Activated effector memory CD4-positive, alpha-beta T cell treated with Interleukin-2 at 50 U/mL for 16 hours (primary cell): ENCODE measurements at places on chromosomes 5 and 9.

- no peak for DNase-seq
Measured at GRCh38 chr9:21252721-21253547, 13.1 kb upstream of the IFNA14 start.

DNA sequence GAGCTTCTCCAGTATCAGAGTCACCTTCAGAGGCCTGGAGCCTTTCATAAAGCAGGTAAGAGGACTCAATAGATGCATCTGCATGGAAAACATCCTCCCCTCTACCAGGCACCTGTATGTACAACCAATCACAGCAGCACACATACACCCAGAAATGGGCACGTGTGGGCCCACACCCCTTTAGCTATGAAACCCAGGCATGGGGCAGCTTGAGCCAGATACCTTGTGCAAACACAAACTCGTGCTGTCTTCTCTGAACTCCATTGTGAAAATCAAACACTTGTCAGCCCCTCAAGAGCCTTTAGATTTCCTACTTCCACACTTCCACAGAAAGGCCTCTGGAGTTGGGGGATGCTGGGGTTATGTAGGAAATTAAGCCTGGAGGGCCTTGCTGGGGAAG lies 1.1 kb upstream of the CSF2 start:
- DNase-seq = no peak

GRCh38 chr9:15837079-15837679 lies 284.3 kb downstream of the CCDC171 start:
- no peak for DNase-seq

DNA sequence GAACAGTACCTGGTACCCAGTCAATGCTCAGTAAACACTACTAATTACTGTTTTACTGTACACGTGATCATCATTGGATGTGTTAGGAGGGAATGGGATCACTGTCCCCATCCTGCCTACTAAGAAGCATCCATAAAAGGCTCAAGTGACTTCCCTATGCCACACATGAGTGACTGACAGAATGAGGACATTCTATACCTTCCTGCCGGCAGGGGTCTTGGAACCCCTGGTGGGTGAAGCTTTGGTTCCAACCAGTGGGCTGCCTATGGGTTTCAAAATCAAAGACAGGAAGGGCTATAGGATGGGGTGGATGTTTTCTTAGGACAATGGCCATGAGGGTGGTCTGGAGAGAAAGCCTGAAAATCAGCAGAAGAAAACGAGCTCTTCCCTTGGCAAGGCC lies 209.6 kb upstream of the PANK3 start:
- no peak for DNase-seq

- no peak for DNase-seq
Measured at GRCh38 chr5:124706729-124707361, 39.6 kb downstream of the ZNF608 start.

- no peak for DNase-seq
Measured at GRCh38 chr5:60811105-60811504, 33.0 kb downstream of the ELOVL7 start.

DNA sequence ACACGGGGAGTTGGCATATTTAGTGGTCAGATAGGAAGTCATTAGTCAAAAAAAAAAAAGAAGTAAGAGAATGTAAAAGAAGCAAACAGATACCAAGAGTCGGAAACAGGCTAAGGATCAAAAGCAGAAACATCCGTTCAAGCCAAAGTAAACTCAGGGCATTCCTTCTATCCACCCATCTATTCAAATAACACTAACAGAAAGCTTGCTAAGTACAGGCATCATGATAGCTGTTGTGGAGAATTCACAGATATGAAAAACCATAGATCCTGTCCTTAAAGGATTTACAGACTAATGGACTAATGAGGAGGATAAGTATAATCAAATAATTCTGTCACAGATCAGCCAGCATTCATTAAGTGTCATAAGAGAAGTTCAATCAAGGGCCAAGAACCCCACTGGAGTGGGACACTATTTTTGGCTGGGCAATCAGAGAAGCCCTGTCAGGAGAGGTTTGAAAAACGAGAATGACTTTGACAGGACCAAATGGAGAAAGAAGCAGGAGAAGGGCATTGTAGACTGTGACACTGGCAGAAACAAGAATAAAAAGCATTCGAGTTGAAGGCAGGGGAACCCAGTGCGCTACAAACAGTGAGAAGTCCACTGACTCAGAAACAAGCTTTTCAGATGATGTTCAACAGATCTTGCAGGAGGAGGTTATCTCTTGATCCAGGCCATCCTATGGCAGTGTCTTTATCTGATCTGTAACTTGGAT lies 154.2 kb upstream of the TSLP start:
- no peak for DNase-seq

DNA sequence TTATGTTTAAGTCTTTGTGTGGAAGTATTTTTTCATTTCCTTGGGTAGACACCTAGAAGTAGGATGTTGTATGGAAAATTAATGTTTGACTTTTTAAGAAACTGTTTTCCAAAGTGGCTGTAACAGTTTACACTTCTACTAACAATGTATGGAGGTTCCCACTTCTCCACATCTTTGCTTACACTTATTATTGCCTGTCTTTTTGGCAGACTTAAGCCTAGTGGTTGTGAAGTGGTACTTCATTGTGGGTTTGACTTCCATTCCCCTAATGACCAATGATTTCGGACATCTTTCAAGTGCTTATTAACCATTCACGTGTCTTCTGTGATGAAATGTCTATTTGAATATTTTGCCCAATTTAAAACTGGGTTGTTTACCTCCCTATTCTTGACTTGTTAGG lies 91.5 kb upstream of the CDKN2B start:
- DNase-seq = no peak

DNA sequence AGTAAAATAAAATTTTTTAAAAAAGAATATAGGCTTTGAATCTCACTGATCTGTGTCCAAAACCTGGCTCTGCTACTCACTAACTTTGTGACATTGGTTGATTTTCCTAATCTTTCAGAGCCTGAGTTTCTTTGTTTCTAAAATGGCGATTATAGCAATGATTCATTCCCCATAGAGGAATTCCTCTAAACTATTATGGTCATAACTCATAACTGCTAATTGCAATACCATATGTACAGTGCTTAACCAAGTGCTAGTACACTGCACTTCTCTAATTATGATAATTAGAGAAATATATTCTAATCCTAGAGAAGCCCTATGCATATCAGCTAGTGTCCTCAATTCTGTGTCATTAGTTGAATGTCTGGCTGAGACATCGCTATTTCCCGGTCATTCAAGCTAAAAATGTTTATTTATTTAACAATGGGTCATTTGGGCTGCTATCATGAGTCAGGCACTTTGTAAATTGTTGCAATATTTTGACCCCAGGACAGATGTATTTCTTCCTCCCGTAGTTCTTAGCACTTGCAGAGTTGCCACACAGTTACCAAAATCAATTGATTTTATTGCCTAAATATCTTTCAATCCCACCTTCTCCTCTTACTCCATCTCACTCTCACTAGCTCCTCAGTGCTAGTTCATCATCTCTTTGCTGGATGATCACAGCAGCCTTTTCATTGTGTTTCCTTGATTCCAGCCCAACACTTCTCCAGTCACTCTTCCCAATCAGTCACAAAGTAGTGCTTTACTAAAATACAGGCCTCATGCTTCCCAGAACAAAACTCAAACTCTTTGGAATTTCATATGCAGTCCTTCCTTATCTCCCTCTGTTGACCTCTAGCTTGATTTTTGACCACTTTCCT lies 200.9 kb upstream of the PAPPA start:
- no peak for DNase-seq

- DNase-seq = no peak
Measured at GRCh38 chr5:125198270-125198974, 452.0 kb upstream of the ZNF608 start.

- no peak for DNase-seq
Measured at GRCh38 chr5:136594416-136594815, 229.1 kb upstream of the TRPC7 start.

GRCh38 chr5:53418826-53419658 lies 61.4 kb upstream of the FST start:
- DNase-seq = no peak

DNA sequence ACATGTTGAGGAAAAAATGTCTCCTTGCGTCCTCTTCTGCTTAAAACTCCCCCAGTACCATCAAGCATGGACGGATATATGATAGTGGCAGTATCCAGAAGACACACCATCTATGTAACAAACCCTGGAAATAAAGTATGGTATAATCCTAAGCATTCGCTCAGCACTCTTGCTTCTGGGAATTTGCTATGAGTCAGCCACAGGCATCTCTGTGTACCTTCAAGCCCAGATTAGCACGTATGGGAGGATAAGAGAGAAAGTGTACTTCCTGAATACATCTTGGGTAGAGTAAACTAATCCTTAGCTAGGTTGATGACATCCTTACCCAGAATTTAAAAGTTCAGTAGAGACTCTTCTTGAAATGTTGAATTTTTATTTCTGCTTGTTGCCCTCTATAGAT lies 71.2 kb downstream of the GHR start:
- no peak for DNase-seq

- no peak for DNase-seq
Measured at GRCh38 chr9:78630966-78631365, 334.0 kb downstream of the PSAT1 start.

DNA sequence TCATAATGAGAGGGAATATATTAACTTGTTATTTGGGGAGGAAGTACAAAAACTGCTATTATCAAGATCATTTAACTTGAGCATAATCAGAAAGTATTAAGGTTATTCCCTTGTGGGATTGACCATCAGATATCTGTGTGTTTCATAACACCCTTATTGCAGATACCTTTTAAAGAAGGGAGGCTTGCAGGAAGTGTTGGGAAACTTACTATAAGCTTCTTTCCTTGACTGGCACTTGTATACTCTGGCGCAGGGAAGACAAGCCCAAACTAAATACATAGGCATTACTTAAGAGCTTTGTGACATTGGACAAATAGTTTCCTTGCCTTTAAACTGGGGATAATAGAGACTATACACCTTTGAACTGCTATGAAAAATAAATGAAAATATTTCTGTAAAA lies 50.9 kb downstream of the PIK3R1 start:
- DNase-seq = no peak

DNA sequence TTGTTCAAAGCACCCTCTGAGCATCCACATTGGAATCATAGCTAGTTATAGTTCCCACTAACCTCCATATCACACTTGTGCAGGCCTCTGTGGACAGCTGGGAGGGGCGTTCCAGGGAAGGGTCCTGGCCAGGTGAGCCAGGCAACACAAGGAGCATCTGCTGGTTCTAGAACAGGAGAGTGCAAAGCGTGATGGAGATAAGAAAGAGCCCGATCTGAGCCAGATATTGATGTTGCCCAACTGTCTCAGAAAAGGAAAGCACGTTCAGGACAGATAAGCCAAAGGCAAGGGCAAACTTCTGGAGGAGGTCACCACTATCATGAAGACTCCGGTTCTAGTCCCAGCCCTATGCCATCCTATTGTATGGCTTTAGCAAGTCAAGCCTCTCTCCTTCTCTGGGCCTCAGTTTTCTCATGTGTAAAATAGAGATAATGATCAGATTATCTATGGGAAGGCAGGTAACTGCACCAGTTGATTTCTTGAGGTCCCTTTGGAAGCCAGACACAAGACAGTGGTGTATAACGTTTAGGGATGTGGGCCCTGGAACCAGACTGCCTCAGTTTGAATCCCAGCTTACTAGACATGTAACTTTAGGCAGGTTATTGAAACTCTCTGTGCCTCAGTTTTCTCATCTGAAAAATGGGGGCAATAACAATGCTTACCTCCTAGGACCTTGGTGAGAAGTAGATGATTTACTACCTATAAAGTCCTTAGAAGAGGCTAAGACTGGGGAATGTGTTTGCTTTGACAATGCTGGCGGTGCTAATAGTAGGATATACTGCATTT lies 19.8 kb downstream of the GABBR2 start:
- no peak for DNase-seq

GRCh38 chr5:168886157-168886556 lies 307.0 kb upstream of the PANK3 start:
- DNase-seq = no peak

DNA sequence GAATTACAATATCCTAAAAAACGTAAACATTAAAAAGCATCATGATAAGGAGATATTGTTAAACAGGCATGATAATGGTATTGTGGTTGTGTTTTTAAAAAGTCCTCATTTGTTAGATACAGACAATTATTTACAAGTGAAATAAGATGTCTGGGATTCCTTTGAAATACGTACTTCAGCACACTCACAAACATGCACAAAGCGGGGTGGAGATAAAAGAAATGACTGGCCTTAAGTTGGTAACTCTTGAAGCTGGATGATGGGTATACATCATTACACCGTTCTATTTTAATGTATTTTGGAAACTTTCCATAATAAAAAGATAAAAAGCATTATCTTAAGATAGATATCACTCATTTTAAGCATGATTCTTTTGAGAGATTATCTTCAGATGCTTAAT lies 1.0 kb downstream of the FAM200C start:
- DNase-seq = no peak

- no peak for DNase-seq
Measured at GRCh38 chr9:103649086-103649485, 445.0 kb upstream of the SMC2 start.

DNA sequence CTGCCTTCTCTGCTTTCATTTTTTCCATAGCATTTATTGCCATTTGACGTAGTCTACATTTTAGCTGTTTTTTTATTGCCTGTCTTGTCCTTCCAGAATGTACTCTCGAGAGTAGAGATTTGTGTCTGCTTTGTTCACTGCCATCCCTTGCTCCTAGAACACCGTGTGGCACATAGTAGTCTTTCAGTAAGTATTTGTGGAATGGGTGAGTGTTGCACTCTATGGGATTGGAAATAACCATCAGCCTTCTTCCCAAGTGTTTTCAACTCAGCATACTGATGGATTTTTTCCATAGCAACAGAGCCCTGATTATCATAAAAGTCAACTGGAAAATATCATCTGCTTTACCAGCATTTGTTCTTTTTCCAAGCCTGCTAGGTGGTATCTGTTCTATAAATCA lies 462.6 kb downstream of the ENC1 start:
- DNase-seq = no peak

DNA sequence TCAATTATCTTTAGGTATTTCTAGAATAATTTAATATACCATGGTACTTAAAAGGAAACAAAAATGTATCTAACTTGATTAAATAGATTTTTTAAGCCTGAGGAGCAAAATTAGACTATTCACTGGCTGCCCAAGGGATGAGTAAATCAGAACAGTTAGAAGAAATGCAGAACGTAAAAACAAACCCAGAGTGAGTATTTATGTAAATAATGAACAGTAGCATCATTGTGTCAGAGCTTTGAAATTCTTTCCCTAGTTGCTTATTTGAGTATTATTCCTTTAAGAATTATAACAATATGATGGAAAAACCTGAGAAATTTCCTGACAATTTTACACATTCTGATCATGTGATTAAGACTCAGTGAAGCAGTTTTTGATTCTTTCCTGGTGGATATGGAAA lies 200.9 kb downstream of the GDNF start:
- DNase-seq = no peak
